ENCODE measurements at places on chromosomes 7 and 10. TPM values are rescaled to one million over a fixed set of nuclear protein-coding genes. Genes with fewer than 3 reads are reported as not detected.
A peak's percentile ranks its signal among the peaks of the same experiment; 100 is the strongest.

- DNase-seq: peak; percentile 62
Observed at GRCh38 chr7:18861514-18862118, 255.8 kb downstream of the TWIST1 start.

The EGR2 gene
- total RNA-seq: 0.40 TPM

DNA sequence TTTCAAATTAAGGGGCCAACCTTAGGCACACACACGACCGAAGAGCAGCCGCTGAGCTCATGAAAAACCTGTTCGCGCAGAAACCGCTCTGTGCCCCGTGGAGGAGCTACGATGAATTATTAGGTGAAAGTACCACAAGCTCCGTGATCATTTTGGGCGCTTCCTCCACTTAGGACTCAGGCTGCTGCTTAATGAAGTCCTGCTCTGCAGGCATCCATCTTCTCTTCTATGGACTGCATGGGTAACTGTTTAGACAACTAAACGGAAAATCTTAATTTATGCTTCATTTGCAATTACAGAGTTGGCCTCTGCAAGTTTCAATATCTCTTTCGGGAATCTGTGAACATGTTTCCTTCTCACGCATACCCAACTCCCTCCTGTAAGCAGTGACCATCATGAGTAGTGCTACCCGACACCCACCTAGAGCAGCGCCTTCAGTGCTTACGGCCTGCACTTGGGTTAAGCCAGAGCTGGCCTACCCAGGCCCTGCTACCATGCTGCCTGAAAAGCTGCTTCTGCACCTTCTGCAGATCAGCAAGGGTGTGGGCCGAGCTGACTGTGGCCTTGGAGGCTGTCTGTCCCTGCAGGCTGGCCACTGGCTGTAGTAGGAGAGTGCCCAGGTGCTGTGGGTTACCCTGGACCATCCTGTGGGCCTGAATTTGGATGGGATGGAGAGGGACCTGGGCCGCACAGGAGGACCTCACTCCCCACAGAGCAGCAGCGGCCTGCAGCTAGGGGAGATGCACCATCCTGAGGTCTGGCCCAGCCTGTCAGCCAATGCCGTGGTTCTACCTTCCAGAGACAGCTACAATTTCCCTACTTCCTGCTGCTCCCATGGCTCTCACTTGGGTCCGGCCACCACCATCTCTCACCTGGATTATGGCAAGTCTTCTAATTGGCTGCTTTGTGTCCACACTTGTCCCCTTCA is 36.0 kb downstream of the GNA12 start:
- no peak for DNase-seq

GRCh38 chr10:124025660-124026588 is 67.5 kb downstream of the CHST15 start:
- no peak for DNase-seq

The TMEM213 gene
- not detected for total RNA-seq

Data from renal cortical epithelial cell (primary cell).